ENCODE measurements at places on chromosomes 7 and 10. TPM values are rescaled to one million over a fixed set of nuclear protein-coding genes. Genes with fewer than 3 reads are reported as not detected.

NPC1L1 gene
- 0.06 TPM for total RNA-seq

COL1A2 gene
- not detected for total RNA-seq

NAT16 gene
- 0.19 TPM for total RNA-seq

CALHM2 gene
- 4.7 TPM for total RNA-seq

CTTNBP2 gene
- 0.21 TPM for total RNA-seq

GPRIN2 gene
- total RNA-seq = 31.3 TPM

SAP25 gene
- total RNA-seq = 0.44 TPM

ASZ1 gene
- not detected for total RNA-seq

FAM25A gene
- not detected for total RNA-seq

OR2A5 gene
- not detected for total RNA-seq

All from A549 treated with AZD2906 at 1 μM for 4 hours (cell line).